ENCODE measurements at places on chromosomes 5 and 9.
A peak's percentile ranks its signal among the peaks of the same experiment; 100 is the strongest.

- DNase-seq, result no peak
Measured at GRCh38 chr5:67530609-67531255, 334.1 kb upstream of the CD180 start.

- DNase-seq, result no peak
Measured at GRCh38 chr5:76617675-76618074, 5.5 kb downstream of the F2RL2 start.

DNA sequence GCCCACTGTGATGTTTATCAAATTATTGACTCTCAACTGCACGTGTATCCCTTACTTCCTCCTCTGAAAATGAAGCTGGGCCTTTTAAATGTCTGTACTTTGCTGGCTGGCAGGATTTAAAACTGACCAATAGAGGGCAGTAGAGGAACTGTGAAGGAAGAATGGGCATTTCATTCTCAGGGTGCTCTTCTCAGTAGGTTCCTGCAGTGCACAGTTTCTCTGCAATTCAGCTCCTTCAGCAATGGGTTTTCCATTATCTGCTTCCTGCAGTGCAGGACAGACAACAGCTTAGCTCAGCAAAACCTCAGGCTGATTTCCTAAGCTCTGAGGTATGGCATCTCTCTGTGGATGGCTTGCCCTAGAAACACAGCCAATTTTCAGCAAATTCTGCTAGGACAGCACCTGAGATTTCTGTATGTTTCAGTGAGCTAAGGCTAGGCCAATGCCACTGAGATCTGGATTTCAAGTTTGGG lies 298.4 kb upstream of the PRDM9 start:
- no peak for DNase-seq

DNA sequence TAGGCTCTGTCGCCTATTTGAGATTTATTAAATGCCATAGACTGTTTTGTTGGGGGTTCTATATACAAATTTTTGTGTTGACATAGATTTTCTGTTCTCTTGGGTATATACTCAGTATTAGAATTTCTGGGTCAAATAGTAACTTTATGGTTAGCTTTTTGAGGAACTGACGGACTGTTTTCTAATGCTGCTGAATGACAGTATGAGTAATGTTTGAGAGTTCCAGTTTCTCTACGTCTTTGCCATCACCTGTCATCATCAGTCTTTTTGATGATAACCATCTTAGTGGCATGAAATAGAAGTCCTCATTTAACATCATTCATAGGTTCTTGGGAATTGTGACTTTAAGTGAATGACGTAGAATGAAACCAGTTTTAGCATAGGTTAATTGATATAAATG lies 60.1 kb downstream of the CCDC171 start:
- no peak for DNase-seq

DNA sequence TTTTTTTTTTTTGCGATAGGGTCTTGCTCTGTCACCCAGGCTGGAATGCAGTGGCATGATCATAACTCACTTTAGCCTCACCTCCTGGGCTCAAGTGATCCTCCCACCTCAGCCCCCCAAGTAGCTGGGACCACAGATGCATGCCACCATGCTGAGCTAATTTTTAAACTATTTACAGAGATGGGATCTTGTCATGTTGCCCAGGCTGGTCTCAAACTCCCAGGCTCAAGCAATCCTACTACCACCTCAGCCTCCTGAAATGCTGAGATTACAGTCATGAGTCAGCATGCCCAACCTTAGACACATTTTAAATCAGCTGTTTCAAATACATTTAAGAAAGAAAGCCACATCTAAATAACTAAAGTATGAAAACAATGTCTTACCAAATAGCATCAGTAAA lies 439.0 kb downstream of the EBF1 start:
- no peak for DNase-seq

DNA sequence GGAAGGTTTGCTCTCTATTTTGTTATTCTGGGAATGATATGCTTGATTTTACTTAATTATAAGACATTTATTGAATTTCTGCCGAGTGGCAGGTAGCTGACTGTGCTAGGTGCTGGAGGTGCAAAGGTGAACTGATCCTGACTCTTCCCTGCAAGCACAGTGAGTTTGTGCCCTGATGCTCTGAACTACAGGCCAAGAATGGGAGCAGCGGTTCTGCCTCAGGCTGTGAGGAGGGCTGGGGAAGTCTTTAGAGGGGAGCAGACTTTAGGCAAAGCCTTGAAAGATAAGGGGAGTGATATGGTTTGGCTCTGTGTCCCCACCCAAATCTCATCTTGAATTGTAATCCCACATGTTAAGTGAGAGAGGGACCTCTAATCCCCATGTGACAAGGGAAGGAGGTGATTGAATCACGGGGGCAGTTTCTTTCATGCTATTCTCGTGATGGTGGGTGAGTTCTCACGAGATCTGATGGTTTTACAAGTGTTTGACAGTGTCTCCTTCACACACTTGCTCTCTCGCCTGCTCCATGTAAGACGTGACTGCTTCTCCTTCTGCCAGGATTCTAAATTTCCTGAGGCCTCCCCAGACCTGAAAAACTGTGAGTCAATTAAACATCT lies 73.1 kb downstream of the NDFIP1 start:
- DNase-seq, result no peak

DNA sequence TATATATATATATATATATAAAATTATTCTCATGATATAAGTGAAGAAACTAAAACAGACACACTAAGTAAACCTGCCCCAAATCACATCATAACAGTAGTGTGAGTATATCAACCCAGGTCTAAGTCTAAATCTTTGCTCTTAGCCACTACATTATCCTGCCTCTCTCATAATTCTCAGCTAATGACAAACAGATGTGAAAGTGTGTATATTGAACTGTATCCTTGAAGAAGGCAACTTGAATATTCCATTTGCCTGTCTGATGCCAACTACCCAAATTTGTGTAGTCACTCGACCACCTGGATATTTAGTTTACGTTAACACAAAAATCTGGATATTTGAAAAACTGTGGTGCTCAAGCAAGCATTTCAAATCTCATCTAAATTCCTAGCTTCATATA lies 97.4 kb downstream of the PPP2R2B start:
- no peak for DNase-seq

DNA sequence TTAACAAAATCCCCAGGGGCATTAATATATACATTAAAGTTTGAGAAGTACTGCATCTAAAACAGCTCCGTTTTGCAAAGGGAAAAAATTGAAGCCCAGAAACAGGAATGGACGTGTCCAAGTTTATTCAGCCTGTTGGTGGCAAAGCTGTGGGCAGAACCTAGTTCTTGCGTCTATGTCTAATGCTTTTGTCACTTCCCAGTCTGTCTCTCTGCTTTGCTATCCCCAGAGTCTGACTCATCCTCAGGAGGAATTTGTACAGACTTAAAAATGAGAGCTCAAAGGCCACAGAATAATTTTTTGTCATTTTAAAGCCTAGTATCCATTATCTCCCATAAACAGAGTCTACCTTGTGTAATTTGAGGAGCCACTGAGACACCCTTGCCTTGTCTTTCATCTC lies 330.9 kb upstream of the GRIA1 start:
- DNase-seq, result no peak

GRCh38 chr9:120619751-120620655 lies 40.0 kb upstream of the CDK5RAP2 start:
- DNase-seq, result peak; percentile 55

DNA sequence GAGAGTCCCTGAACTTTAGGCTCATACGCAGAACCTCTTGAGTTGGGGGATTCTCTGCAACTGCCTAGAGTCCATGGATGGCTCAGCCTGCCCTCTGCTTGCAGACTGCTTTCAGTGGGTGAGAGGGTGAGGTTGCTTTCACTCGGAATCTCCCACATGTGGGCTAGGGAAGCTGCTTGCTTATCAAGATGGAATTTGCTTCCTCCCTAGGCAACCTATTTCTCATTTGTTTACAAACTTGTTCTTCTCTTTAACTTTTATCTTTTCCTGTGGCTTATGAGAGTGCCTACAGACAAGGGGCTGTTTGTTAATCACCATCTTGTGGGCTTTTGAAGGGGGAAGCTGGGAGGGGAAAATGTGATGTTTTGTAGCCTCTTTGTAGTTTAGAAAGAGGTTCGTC lies 10.0 kb downstream of the TLE4 start:
- peak; percentile 22 for DNase-seq

DNA sequence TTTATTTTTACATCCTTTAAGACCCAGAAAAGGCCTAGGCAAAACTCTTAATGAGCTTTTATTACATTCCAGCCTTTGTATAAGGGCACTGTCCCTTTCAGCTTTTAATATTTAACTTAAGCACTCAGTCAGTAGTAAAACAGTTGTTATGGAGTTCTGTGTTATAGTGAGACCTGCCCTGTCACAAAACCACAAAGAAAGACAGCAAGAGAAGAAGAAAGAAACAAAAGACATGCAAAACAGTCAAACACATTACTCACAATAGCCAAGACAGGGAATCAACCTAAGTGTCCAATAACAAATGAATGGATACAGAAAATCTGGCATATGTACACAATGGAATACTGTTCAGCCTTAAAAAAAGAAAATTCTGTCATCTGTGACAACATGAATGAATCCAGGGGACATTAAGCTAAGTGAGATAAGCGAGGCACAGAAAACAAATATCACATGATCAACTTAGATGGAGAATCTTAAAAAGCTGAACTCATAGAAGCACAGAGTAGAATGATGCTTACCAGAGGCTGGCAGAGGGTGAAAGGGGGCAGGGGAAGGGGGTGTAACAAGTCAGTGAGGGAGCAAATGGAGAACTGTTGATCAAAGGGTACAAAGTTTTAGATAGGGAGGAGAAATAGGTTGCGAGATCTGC lies 63.8 kb upstream of the CCNG1 start:
- DNase-seq, result no peak

DNA sequence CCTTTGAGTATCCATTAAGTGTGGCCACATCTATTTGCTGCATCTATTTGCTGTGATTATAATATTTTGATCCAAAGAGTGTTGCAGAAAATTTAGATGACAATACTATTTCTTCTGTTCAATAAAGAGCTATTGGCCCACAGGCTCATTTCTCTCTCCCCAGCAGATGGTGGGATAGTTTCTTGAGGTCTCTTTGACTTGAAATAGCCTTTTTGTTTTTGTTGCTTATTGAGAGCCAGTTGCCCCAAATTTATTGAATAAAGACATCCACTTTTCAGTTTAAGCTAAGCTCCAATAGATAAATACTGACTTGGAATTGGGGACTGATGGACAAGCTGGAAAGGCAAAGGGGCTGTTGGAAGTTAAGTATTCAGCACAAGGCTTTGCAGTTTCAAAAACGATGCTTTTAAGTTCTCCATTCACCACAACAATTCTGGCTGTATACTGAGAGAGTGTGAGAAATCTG lies 290.1 kb upstream of the MPDZ start:
- DNase-seq, result no peak

DNA sequence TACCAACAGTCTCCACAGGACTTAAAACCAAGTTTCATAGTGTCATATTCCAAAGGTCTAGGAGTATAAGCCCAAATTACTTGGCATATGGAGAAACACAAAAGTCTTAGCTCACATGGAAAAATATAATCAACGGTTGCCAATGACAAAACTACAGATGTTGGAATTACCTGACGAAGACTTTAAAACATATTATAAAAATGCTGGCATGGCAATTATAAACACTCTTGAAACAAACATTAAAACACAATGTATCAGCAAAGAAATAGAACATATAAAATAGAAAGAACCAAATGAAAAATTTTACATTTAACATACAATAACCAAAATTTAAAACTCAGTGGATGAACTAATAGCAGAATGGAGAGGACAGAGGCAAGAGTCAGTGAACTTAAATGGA lies 7.9 kb upstream of the WDR41 start:
- DNase-seq, result no peak

DNA sequence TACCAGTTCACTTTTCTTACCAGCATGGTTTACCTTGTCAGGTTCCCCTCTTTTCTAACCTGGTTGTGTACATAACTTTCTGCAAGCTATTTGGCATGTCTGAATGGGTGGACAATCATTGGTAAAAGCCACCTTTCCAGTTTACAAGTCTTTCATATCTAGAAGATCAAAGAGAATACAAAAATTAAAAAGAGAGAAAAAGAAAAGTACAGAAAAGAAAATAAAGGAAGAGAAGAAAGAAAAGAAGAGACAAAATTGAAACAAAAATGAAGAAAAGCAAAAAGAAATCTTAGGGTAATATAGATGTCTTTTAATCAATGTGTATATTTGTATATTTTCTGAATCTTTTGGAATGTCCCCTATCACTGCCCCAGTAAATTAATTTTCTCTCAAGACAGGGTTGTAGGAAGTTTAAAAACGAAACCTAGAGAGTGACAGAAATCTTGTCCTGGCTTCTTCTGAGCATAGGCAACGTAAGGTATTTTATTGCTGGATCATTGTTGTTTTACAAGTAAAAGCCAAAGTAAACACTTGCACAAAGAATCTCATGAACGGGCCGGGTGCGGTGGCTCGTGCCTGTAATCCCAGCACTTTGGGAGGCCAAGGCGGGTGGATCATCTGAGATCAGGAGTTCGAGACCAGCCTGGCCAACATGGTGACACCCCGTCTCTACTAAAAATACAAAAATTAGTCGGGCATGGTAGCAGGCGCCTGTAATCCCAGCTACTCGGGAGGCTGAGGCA lies 98.7 kb upstream of the IFNE start:
- DNase-seq, result no peak

GRCh38 chr5:54517512-54518145 lies at the start of gene SNX18:
Gene SNX18 (plus strand): TSS chr5:54517759. CDS start chr5:54517953, 194 bp downstream.
- peak; percentile 90 for DNase-seq

DNA sequence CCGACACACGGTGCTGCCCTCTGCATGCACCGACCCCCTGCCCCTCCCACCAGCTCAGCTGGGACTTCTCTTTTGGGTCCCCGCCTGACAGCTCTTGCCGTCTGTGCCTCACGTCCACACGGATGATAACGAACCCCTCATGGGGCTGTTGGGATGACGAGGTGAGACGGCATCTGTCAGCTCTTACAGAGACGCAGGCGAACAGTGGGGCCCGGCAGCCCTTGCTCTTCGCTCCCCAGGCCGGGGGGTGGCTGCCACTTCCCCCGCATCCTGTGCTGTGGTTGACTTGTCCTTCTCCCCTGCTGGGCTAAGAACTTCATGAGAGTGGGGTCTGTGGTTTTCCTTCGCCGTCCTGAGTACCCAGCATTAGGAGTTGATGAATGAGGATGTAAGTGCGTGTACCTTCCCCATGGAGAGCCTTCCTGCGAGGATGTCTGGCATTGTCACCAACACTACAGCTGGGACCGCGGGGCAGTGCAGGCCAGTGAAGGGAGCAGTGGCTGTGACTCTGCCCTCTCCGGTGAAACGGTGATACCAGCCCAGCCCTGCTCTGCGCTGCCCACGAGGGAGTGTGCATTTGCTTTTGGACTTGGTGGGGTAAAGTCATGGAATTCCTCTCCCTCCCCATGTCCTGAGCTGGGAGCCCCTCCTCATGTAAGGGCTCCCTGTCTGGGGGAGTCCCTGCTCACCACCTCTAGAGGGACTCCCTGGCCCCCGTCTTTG lies 23.2 kb downstream of the HK3 start:
- no peak for DNase-seq

GRCh38 chr5:179415291-179416060 lies 70.2 kb upstream of the ADAMTS2 start:
- DNase-seq, result no peak

GRCh38 chr9:30661925-30662324 lies 1722.5 kb upstream of the ACO1 start:
- no peak for DNase-seq

DNA sequence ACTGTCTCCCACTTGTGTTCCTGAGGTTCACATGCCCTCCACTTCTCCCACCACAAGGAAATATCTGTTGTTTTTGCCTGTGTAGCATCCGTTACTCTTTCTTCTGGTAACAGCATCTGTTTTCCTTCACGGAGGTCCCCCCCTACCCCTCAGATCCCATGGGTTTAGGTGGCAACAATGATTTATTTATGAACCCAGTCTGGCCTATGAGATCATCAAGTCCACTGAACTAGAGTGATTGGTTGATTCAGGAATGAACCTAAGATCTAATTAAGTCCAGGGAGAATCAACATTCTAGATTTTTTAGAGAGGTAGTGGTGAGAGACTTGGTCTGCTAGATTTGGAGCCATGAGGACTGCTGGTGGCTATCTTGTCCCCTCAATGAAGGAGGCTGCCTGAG lies 166.8 kb downstream of the NR3C1 start:
- no peak for DNase-seq
